ENCODE measurements at places on chromosomes 13 and 19.
A peak's percentile ranks its signal among the peaks of the same experiment; 100 is the strongest.

GRCh38 chr19:46489445-46490272 lies 6.0 kb downstream of the PNMA8B start:
- no peaks in the 10 kb centered on the region for H3K36me3 ChIP-seq
- H3K27me3 ChIP-seq = no peaks in the 10 kb centered on the region
- H3K27ac ChIP-seq = no peak overlapping the region

GRCh38 chr13:28100150-28101121 lies at the start of gene FLT3:
Gene FLT3 (minus strand): TSS chr13:28100576. CDS start chr13:28100510, 66 bp downstream.
- H3K27ac ChIP-seq = peak within 1 kb of the TSS; percentile 67
- H3K36me3 ChIP-seq = no peaks in the 10 kb centered on the region
- peak; percentile 58 for DNase-seq
- H3K4me1 ChIP-seq = peaks cover 19% of the 10 kb centered on the region

DNA sequence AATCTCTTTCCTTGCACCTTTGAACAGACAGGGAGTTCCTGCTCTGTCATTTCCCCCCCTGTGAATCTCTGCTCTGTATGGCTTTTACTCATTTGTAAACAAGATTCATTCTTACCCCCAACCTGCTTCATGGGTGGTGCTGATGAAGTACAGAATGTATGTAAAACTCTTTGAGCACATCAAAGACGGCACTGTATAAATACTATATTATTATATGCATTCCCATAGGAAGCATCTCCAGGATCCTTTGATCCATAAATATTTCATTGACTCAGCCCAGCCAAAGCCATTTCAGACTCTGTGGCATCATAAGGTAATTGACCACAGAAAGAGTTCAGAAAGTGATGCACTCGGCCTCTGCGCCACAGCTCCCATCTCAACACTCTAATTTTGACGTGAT lies 208.7 kb downstream of the EFNB2 start:
- H3K36me3 ChIP-seq = no peaks in the 10 kb centered on the region
- H3K27ac ChIP-seq = no peak overlapping the region
- H3K4me1 ChIP-seq = no peaks in the 10 kb centered on the region
- H3K4me3 ChIP-seq = no peak overlapping the region
- DNase-seq = no peak
- no peaks in the 10 kb centered on the region for H3K27me3 ChIP-seq

GRCh38 chr19:50777830-50778303 lies 7.6 kb downstream of the GPR32 start:
- H3K27ac ChIP-seq = no peak overlapping the region
- no peak for DNase-seq
- H3K4me3 ChIP-seq = no peak overlapping the region
- no peaks in the 10 kb centered on the region for H3K36me3 ChIP-seq
- H3K4me1 ChIP-seq = no peaks in the 10 kb centered on the region

DNA sequence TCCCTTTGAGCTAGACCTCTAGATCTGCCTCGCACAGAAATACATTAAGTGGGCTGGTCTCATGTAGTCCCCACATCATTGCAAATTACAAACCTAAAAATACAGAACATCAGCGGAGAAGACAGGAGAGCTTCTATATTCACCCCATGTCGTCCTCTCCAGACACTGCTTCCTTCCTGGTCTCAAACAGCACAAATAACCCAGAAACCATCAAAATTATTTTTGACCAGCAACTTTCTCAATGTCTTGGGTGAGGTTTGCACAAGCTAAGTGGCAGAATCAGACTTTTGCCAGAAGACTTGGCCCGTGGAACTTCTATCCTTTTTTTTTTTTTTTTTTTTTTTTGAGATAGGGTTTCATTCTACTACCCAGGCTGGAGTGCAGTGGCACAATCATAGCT lies 28.2 kb downstream of the CLEC17A start:
- no peak overlapping the region for H3K4me3 ChIP-seq
- H3K4me1 ChIP-seq = no peaks in the 10 kb centered on the region
- H3K36me3 ChIP-seq = no peaks in the 10 kb centered on the region
- no peaks in the 10 kb centered on the region for H3K27me3 ChIP-seq

All from body of pancreas (tissue), 4 donors.